ENCODE measurements at places on chromosomes 2 and 18. TPM values are rescaled to one million over a fixed set of nuclear protein-coding genes. Genes with fewer than 3 reads are reported as not detected.

- DNase-seq, result no peak
These were observed 200.8 kb downstream of the PLCL1 start for GRCh38 chr2:198004921-198005829.

The SKA1 gene
- 1.2 TPM for total RNA-seq

DNA sequence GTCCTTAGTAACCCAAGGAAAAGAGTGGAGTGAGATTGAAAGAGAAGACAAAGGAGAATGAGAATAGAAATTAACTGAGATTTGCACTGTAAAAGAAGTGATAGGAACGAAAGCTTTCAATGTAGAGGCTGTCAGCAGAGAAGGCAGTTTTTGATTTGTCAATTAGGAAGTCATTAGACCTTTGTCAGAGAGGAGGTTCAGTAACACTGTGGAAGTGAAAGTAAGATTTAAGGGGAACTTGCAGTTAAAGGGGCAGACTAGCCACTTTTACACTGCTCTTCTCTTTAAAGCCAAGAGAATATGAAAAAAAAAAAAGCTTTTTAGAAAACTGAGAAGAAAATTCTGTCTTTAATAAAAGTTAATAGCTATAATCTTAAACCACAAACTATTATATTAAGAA, 11.5 kb upstream of the KYNU start:
- no peak for DNase-seq

GRCh38 chr2:197268786-197269584, 41.6 kb downstream of the ANKRD44 start:
- DNase-seq, result no peak

DNA sequence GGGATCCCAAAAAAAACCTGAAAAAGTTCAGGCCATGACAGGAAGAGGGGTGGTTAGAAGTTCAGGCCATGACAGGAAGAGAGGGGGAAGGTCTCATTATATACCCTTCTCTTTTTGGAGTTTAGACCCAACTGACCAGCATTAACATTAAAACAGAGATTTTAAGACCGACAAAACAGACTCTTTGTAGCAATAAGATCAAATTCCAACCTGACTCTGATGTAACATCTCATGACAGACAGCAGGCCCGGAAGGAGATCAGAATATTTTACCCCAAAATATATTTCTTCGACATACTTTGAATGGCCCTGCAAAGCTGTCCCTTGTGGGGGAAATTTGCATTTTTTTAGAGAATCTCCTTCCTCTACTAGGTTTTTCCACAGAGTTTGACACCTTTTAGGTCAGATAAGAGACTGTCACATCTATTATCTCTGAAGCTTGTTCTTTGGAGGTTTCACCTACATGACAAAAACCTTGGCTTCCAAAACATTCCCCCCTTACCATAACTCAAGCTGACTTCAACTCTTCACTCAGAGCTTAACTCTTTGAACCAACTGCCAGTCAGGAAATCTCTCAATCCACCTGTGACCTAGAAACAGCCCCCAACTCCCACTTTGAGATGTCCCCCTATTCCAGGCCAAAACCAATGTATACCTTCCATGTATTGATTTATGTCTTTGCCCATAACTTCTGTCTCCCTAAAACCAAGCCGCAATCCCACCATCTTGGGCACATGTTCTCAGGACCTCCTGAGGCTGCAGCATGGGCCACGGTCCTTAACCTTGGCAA, 51.0 kb upstream of the B3GNT2 start:
- DNase-seq, result no peak

The IL36RN gene
- not detected for total RNA-seq

DNA sequence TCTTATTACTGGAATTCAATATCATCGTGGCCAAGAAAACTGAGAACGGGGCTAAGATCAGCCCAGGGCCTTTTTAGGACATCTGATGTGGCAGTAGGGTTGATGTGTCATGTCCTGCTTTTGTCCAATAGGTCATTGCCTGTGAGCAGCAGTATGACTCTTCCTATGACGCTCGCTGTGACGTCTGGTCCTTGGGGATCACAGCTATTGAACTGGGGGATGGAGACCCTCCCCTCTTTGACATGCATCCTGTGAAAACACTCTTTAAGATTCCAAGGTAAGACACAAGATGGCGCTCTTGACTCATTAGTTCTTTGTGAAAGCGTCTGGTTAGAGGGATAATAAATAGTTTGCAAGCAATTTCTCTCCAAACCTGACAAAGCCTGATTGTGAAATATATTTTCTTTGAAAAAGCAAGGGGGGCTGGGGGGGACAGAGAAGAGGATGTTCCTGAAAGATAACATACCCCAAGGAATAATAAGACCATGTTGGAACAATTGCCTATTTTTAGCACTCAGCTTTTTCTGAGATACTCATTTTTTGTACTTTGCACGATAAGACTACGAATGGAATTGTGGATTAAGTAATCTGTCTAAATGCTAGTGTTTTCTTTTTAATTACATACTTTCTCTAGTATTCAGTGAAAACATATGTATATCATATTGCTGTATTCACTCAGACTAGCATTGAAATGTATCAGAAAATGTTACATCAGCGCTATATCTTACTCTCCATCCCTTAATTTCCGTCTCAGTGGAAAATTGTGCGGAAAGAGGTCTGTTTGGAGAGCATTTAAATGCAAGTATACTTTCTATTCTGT, 58.1 kb downstream of the MYO3B start:
- no peak for DNase-seq

The CNOT9 gene
- 31.5 TPM for total RNA-seq

- DNase-seq, result no peak
These were observed 99.9 kb upstream of the ZNF516 start for GRCh38 chr18:76594966-76595365.

The OLA1 gene
- 49.8 TPM for total RNA-seq

GRCh38 chr2:147161746-147162145, 683.1 kb upstream of the ACVR2A start:
- no peak for DNase-seq

DNA sequence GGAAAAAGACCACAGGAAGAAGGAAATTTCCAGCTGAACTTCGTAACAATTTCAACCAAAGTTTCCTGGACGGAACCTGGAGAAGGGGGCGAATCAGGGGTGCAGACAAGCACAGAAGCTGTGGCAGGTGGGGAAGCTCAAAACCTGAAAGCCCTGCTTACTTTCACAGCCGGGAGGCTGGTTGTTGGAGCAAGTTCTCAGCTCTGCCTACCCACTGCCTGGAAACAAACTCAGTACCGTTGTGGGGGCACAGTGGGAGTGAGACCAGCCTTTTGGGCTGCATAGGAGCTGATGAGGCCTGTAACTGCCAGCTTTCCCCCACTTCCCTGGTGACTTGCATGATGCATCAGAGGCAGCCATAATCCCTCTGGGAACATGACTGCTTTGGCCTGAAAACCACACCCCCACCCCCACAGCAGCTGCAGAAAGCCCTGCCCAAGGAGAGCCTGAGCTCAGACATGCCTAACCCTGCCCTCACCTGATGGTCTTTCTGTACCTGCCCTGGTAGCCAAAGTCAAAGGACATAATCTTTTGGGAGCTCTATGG, 207.0 kb upstream of the VWC2L start:
- no peak for DNase-seq

DNA sequence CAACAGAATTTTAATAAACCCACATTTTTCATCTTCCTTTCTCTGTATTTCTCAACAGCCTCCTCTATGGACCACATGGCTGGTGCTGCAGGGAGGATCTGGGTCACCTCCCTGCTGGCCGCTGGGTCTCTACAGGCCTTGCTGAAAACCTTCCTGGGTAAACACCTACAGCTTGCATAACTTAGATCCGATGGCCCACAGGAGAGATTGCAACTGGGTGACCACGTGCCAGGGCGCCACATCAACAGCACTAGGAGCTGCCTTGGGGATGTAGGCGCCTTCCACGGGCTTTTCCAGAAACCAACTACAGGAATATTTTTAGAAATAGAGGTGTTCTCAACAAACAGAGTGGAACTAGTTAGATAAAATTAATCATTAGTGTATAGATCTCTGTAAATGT, 19.4 kb downstream of the TMEM18 start:
- DNase-seq, result no peak

DNA sequence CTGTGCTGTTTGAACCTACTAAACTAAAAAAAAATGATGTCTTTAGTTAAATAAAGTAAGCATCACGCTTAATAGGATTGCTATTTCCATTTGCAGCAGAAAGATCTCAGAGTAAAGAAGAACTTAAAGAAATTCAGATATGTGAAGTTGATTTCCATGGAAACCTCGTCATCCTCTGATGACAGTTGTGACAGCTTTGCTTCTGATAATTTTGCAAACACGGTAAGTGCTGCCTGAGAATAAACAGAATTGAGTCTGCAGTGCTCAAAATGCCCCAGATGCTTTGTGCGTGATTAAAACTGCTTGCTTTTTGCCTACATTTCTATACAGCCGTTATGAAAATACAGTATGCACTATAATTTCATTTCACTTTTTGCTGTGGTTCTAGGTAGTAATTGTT, 3.9 kb downstream of the CDCA7 start:
- no peak for DNase-seq

- no peak for DNase-seq
These were observed 325.4 kb downstream of the ZNF804A start for GRCh38 chr2:184923751-184924150.

- no peak for DNase-seq
These were observed 31.4 kb downstream of the SEMA4F start for GRCh38 chr2:74685408-74685807.

DNA sequence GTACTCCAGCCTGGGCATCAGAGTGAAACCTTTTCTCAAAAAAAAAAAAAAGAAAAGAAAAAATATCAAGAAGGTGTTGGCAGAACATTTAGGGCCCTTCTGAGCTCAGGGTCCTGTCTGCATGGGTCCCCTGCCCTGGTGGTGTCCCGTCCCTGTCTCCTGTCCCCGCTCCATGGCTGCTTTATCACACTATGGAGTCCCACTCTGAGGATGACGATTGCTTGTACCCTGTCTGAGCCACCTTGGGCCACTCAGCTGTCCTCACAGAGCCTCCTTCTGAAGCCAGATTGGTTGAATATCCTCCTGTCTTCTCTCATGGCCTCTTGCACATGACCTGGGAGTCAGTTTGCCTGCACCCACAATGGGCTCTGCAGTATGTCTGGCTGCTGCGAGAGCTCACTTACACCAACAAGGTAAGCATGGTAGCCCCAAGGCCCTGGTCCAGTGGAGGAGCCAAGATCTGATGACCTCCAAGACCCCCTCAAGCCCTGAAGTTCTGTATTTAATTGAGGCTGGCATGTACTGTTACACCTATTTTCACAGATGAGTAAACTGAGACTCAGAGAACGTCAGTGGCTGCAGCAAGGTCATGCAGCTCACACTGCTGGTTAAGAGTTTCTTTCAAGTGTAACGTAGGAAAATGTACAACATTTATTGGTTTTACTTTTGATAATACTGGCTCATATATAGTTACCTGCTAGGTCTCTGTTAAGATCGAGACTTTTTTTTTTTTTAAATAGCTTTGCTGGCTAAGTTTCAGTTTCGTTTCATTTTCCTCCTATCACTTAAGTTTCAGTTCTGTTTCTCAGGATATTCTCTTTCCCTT, 16.9 kb upstream of the ZCCHC2 start:
- DNase-seq, result no peak

GRCh38 chr2:149601141-149601796, 13.7 kb upstream of the MMADHC start:
- no peak for DNase-seq

- DNase-seq, result no peak
These were observed 1.2 kb downstream of the KDSR start for GRCh38 chr18:63365876-63366212.

DNA sequence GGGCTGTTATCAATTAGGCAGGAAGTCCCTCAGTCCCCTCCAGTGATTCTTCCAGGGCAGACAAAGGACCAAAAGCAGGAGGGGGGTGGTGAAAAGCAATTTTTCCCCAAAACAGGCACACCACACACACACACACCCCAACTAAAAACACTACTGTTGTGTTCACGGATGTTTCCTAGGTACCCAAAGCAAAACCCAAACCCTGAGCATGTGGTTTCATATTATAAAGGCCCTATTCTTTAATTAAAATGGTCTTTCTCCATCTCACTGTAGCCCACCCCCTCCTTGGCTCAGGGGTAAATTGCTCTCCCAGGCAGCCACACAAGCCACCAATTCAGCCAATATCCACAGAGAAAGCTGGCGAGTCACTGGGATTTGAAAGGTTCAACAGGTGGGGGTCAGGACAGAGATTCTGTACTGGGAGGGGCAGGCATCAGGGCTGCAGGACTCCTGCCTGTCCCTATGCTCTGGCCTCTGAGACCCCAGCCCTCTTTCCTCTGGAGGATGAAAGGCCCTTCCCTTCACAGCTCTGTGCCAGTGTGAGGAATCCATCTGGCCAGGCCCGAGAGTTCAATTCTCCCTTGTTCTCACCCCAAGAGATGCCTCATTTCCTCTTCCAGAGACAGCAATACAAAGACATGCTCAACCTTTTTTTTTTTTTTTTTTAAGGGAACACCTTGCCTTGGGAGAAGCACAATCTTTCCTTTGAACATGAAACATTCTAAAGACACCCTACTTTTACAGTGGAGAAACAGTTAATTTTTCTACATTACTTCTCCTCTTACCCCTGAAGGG, 43.6 kb downstream of the SPRED2 start:
- no peak for DNase-seq

The RAB31 gene
- total RNA-seq, result 110 TPM

DNA sequence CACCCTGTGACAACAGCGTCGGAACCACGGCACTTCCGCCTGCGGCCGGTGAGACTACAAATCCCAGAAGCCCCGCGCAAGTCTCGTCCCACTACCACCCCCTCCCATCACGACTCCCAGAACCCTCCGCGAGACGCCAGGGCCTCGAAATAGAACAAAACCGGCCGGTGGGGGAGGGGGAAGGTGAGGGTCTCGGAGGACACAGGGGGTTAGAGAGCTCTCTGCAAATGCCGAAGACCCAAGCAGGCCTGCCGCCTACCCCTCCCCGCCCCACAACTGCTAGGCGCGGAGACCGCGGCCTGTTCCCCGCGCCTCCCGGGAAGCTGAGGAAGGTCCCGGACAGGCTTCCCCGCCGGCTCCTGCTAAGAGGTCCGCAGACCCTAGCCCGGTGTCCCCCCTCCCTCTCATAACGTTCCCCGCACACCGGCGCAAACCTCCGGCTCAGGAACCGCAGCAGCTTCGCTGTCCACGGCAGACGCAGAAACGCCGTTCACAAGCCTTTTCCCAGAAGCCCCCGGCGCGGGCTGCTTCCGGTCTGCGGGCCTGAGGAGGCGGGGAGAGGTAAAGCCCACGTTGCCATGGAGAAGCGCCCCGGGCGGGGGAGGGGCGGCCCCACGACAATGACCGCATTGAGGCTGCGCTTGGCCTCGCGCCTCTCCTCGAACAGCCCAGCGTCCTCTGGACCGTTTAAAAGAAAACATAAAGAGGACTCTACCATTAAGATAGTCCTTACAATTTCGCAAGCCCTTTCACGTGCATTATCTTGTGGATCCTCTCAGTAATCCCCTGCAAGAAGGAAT, at the start of gene ZNF24:
TSS of gene ZNF24 (minus strand) at position 485 of the 800 bp plus-strand sequence. CDS start 3,770 bp downstream, outside the sequence.
- peak; percentile 98 for DNase-seq
